CD4-positive, alpha-beta T cell (primary cell): ENCODE measurements at places on chromosomes 1 and 21. TPM values are rescaled to one million over a fixed set of nuclear protein-coding genes. Genes with fewer than 3 reads are reported as not detected.

- no peak for DNase-seq
Observed at GRCh38 chr1:82466891-82467290, 666.2 kb downstream of the ADGRL2 start.

DNA sequence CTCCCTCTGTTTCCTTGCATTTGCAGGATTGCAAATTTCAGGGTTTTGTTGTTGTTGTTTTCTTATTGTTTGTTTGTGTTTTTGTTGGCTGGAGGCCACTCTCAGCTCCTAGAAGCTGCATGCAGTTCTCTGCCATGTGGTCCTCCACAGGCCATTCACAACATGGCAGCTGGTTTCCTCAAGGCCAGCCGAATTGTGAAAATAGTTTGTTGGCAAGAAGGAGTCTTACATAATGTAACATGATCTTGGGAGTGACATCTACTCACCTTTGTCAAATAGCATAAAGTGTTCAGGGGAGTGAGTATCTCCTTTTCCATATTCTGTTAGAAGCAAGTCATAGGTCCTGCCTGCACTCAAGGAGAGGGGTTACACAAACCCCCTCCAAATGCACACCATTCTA, 10.6 kb upstream of the UAP1 start:
- no peak for DNase-seq

DNA sequence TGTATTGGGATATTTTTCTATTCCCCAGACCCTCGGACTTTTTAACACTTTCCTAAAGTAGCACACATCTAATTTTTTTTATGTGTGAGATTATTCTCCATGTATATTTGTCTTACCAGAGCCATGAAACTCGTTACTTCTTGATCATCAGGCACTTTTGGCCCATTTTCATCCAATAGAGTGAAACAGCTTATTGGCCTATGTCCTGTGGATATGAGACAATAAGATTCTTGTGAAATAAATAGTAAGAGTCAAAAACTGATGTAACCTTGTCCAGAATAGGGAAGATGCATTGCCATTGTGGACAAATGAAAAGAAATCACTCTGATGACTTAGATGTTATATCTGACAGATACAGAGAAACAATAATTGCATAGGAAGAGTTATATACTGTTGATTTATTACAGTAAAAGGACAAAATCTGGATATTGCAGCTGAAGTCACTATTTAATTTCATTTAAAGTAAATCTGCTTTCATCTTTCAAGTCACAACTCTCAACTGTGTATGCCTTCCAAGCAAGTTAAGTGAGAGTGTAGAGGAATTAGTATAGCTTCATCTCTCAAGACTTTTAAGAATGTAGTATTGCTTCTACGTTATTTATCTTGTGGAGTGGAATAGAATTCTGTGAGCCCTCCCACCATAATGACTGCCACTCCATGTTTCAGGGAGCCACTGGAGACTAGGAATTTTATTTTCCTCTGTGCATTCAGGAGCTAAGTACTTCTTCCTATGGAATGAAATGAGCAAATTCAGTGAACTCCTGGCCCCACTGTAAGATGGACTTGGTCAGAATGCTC, 86.9 kb downstream of the ADAMTS1 start:
- no peak for DNase-seq

DNA sequence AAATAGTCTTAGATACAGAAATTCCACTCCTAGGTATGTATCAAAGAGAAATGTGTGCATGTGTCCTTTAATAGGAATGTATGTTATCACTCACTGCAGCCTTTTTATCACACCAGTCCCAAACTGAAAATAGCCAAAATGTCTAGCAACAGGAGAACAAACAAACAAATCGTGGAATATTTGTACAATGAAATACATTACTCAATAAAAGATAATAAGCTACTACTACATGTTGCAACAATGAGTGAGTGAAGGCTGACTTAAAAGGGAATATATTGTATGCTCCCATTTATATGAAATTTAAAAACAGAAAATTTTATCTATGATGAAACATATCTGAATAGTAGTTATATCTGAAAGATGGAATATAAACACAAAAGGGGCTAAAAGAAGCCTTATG, 212.1 kb upstream of the PLD5 start:
- DNase-seq = no peak

DNA sequence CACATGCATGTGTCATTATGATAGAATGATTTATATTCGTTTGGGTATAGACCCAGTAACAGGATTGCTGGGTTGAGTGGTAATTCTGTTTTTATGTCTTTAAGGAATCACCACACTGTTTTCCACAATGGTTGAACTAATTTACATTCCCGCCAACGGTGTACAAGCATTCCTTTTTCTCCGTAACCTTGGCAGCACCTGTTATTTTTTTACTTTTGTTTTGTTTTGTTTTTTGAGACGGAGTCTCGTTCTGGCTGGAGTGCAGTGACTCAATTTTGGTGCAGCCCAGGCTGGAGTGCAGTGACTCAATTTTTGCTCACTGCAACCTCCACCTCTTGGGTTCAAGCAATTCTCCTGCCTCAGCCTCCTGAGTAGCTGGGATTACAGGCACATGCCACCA, 8.5 kb upstream of the S100B start:
- DNase-seq = no peak

- DNase-seq = no peak
Observed at GRCh38 chr1:932776-933602, 9.3 kb downstream of the SAMD11 start.

DNA sequence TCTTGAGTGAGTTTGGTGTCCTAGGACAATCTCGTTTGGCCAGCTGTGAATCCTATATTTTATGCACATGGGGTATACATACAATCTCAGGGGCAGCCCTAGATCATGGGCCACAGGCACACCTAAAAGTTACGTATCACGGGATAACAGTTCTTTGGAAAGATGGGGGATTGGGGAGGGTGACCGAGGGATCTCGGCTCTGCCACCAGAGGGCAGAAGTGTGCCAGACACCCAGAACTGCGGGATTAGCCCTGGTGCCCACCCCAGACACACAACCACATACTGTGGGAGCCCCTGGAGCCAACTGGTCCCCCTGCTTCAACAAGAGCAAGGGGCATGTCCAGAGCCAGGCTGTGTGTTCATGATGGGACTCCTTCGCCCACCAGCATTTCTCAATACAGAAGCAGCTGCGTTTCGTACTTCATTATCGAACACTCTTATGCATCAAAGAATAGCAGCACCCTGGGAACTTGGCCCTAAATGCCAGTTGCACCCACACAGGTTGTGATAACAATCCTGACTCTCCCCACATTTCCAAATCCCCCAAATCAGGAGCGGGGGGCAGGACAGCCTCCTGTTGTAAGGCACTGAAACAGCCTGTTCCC, 37.4 kb downstream of the TMCO4 start:
- no peak for DNase-seq

Gene MX1
- 82.3 TPM for total RNA-seq

Gene VCAM1
- total RNA-seq = not detected

Gene NES
- total RNA-seq = not detected

Gene CD5L
- total RNA-seq = not detected
